ENCODE measurements at places on chromosomes 12 and 14.

DNA sequence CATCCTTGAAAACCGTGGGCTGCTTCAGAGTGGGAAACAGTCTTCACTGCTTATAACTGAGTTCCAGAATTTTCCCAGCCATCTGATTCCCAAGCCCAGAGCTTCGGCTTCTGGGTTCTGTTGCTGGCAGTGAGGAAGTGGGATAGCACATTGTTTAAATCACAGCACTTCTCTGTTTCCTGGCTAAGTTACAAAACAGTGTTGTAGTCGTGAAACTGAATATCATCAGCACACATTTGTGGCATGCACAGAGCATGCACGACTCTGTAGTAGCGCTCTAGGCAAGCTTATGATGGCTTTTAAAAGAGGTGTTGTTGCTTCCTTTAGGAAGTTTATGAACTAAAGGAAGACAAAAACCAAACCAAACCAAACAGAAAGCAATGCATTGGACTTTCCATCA lies 1005.5 kb downstream of the NRXN3 start:
- no peak for DNase-seq

DNA sequence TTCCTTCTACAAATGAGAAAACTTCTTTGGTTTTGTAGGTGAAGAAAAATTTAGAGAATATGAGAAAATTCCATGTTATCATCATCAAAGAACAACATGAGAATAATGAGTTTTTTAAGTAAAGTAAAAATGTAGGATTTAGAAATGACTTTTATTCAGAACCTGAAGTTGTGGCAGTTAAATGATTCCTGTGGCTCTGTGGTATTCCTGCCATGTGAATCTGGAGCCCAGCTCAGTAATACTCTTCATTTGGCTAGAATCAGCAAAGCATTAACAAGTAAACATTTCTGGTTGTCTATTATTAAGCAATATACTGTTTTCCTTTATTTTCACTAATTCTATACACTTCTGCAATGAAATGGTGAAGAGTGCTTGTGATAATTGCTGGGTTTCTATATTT lies 95.6 kb upstream of the E2F7 start:
- no peak for DNase-seq

- DNase-seq, result no peak
These were observed 28.8 kb upstream of the DLGAP5 start for GRCh38 chr14:55220230-55220629.

GRCh38 chr14:35384455-35385041 lies 20.0 kb downstream of the NFKBIA start:
- no peak for DNase-seq

DNA sequence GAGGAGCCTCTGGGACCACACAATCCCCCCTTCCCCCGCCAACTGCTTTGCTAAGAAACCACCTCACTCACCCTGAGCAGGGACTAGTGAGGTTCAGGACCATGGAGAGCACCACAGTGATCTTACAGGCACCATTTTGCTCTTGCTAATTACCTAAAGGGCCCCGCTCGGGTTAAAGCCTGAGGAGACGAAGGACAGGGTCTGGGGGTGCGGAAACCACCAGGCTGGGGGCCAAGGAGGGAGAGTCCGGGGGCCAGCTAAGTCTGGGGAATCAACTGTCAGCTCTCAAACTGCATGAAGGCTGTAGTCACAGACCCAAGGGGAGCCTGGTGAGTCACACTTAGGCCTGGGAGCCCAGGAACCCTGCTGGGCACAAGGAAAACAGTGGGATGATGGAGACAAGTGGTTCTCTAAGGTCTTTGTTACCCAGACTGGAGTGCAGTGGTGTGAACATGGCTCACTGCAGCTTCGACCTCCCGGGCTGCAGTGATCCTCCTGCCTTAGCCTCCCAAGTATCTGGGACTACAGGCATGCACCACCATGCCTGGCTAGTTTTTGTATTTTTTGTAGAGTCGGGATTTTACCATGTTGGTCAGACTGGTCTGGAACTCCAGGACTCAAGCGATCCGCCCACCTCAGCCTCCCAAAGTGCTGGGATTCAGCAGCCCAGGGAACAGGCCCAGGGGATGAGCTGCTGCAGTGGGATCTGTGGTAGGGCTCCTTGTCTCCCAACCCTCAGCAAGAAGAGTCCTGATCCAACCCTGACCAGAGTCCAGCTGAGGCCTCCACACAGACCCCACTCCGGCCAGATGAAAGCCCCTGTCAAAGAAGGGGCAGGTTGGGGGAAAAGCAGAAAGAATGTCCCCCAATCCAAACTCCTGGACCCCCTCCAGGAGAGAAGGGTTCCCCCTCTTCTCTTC lies 98.8 kb downstream of the CALM1 start:
- peak; percentile 76 for DNase-seq

- DNase-seq, result no peak
These were observed 1.4 kb downstream of the TRMT61A start for GRCh38 chr14:103530390-103530789.

GRCh38 chr14:100288382-100289185 lies 17.7 kb downstream of the SLC25A29 start:
- no peak for DNase-seq

DNA sequence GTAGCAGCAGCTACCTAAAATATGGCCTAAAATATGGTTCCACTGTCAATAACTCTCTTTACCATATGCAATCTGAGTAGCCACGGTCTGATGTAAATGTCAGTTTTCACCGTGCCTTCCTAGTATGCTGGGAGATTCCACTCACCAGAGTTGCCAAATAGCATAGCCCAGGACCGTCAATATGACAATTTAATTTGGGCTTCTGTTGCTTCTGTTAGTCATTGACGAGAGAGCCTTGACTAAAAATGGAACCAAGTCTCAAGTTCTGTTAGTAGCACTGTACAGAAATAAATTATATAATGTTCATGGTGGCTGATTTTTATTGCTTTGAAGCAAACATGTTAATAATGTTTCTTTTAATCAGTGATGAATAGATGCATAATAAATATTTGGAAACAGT lies 348.4 kb downstream of the BCAT1 start:
- DNase-seq, result no peak

- DNase-seq, result no peak
These were observed 8.3 kb upstream of the TBX5 start for GRCh38 chr12:114414031-114414865.

DNA sequence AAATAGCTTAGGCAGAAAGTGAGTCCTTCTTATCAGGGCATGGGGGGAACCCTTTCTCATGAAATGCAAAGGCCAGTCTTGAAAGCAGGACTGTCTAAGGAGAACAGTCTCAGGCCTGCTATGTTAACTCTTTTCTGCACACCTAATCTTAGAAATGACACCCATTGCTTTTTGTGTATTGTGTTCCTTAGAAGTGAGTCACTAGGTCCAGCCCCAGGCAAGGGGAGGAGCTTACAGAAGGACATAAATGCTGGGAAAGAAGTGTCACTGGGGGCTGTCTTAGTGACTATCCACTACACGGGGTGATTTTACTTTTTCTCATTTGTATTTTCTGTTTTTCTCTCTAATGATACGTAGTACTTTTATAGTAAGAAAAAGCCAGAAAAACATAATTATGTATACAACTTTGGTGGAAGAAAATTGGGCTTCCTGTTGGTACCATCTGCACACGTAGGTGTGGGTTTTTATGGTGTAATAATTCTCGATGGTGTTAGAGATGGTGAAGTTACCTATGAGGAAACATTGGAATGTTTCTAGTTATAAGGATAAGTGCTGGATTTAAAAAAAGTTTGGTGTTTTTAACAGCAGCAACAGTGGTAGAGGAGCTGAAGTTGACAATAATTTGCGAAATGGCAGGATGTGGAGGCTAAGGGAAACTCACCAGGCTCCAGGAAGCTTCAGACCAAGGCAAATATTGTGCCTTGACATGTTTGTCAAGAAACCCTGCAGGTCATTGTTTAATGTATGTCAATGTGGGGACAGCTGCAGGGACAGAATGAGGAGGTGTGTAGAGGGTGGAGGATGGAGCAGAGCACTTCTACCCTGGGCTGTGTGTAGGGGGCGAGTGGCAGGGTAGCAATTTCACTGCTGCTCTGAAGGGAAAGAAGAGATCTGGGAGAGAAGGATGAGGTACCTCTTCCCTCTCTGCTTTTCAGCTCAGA lies 214.9 kb downstream of the KTN1 start:
- DNase-seq, result no peak

GRCh38 chr12:103392722-103393121 lies 103.0 kb downstream of the C12orf42 start:
- DNase-seq, result peak; percentile 14

GRCh38 chr14:91947475-91948184 lies at the start of gene FBLN5:
FBLN5 (minus strand) TSS chr14:91947694; CDS start chr14:91947229, 465 bp downstream.
- no peak for DNase-seq

DNA sequence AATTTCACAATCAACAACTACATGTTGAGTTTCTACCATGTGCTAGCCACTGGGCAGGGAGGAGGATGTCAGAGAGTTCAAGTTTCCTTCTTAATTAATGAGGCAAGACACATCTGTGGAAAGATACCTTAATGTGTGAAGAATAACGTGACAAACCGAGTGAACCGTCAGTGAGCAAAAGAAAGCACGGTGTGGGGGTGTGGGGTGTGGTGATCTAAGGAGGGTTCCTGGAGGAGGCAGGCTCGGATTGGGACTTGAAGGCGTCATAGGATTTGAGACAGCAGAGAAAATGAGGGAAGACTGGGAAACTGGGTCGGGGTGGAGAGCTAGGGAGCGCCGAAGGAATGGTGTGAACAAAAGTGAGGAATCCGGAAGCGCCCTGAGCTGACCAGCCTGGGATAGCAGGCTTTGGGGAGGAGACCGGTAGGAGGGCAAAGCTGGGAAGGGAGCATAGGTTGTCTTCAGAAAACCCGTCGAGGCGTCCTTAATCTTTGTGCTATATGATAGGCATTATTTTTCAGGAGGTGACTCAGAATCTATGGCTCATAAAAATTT lies 22.3 kb downstream of the GALNT8 start:
- no peak for DNase-seq

DNA sequence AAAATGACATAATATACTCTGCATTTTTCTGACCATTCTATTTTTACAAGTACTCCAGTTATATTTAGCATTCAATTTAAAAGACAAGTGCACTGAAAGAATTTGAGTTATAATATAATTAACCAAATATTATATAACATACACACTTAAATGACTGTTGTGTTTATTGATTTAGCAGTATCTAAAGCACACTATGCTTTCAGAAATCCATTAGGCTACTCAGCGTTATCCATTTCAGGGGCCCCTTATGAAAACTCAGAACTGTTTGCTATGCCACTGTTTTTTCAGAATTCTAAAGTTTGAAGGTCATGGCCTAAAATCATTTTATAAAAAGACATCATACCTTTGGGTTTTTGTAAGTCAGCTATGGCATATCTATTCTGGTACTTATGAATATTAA lies 57.1 kb downstream of the HECTD4 start:
- no peak for DNase-seq

- DNase-seq, result no peak
These were observed 13.1 kb downstream of the APPL2 start for GRCh38 chr12:105222726-105223351.

- no peak for DNase-seq
These were observed 62.4 kb downstream of the ANO2 start for GRCh38 chr12:5882511-5883190.

- no peak for DNase-seq
These were observed 16.2 kb upstream of the MYL2 start for GRCh38 chr12:110936367-110937103.

DNA sequence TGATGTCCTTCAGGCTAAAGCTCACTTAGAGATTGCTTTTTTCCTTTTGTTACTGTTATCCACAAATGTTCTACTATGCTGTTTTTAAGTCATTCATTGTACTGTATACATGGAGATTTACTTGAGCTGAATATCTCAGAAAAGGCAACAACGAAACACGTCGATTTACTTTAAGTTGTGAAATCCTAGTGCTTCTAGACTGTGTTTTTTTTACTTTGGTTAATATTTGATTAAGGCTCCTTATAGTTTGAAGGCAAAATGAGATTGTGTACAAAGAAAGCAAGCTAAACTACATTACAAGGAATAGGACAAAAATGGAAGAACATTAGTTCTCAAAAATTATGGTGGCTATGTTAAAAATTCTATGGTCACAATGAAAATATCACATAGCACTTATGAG lies 114.5 kb downstream of the SLC35F4 start:
- DNase-seq, result no peak

GRCh38 chr14:40417777-40418401 lies 985.7 kb upstream of the FBXO33 start:
- DNase-seq, result peak; percentile 5

DNA sequence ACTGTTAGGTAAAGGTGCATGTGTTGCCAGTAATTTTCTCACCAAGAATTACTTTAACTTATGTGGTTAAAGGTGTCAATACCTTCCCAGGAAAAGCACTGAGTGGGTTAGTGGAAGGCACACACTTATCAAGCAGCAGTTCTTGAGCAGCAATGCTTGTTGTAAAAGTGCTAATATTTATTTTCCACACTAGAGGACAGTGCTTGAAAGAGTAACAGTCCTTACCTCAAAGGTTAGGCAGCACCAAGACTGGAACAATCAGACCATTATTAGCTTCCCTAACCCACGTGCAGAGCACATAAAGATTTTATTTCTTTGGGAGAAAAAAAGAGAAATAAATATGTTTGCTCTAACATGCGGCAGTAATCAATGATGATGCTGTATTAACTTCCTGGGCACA lies 48.8 kb upstream of the KRR1 start:
- peak; percentile 21 for DNase-seq

DNA sequence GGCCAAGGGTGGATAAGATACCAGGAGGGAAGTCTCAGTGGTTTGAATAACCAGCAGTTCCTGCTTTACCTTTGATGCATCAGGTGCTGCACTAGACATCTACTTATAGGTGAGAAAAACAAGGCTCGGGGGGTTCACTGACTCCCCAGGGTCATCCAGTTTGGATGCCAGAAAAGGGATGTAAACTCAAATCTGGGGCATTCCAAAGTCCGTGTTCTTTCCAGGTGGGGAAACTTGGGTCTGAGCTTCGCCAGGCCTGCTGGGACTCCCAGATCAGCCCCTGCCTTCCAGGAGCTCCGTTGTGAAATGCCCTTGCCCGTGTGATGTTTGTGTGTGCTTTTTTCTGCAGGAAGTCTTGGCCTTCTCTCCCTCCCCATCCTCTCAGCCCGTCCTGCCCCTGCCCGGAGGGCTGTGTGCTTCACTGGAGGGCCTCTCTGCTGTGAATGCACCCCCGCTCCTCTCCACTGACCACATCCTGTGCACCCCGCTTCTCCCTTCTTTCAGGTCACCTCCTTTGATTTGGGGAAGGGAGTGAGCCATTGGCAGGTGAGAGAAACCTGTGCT lies 42.1 kb downstream of the TSPAN9 start:
- no peak for DNase-seq

GRCh38 chr12:95553197-95553943 lies 2.1 kb upstream of the USP44 start:
- no peak for DNase-seq

DNA sequence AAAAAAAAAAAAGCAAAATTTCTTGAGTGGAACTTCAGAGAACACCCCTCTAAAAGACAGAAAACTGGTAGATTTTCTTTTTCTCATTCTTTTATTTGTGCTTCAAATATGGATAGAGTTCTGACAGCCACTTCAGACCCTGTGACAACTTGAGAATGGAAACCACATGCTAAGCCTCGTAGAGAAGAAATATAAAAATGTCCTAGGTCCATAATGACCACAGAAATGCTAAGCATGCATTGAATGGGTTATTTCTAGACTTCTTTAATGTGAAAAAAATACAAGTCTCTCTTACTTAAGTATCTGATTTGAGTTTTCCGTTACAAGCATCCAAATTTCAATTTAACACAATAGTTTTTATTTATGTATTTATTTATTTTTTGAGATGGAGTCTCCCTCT lies 28.3 kb upstream of the DIO2 start:
- DNase-seq, result no peak

GRCh38 chr12:117564881-117565280 lies 203.5 kb upstream of the NOS1 start:
- no peak for DNase-seq
